ENCODE measurements at places on chromosomes 3 and 15. TPM values are rescaled to one million over a fixed set of nuclear protein-coding genes. Genes with fewer than 3 reads are reported as not detected.

Gene CYP8B1
- not detected for total RNA-seq

Gene MYL3
- 0.47 TPM for total RNA-seq

Gene HRG
- total RNA-seq = not detected

Gene SPTBN5
- total RNA-seq = 0.64 TPM

Gene SLC22A13
- 0.61 TPM for total RNA-seq

- no peak for DNase-seq
Observed at GRCh38 chr3:140177943-140178342, 243.0 kb downstream of the CLSTN2 start.

- no peak for DNase-seq
Observed at GRCh38 chr3:37475435-37475834, 301.1 kb upstream of the LRRFIP2 start.

GRCh38 chr3:178289544-178290160, 246.6 kb upstream of the KCNMB2 start:
- DNase-seq = peak; percentile 29

- DNase-seq = no peak
Observed at GRCh38 chr3:16871915-16872842, 12.6 kb upstream of the PLCL2 start.

DNA sequence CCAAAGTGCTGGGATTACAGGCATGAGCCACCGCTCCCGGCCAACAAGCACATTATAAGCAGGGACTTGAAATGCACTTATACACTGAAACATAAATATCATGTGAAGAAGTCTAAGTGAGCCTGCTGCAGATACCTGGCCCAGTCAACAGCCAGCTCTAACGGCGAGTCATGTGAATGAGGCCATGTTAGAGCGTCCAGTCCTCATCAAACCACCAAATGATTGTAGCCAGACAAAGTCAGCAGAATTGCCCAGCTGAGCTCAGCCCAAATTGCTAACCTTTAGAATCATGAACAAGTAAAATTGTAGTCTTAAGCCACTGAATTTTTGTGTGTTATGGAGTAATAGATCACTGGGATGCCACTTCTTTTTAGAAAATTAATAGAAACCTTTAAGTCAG, 37.8 kb upstream of the UACA start:
- no peak for DNase-seq

DNA sequence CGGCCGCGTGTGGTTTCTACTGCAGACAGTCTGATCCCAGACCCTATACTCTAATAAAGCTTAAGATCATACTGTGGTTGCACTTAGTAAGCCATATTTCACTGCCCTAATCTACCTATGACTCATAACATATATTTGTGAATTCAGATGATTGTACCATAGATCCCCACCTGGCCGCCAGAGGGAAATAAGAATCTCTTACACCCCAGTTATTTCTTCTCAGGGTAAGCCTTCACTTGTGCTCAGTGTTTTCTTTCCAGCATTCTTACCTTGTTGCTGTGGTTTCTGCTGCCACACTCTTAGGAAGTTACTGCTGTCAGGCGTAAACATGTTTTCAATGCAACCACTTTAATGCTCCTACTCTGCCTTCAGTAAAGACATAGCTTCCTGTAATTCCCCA, 105.9 kb downstream of the B3GALNT1 start:
- no peak for DNase-seq

- DNase-seq = no peak
Observed at GRCh38 chr3:12186515-12187286, 28.0 kb upstream of the TIMP4 start.

GRCh38 chr3:38632989-38633388, 16.5 kb downstream of the SCN5A start:
- no peak for DNase-seq

- DNase-seq = peak; percentile 70
Observed at GRCh38 chr3:129576514-129577352, 29.7 kb downstream of the PLXND1 start.

DNA sequence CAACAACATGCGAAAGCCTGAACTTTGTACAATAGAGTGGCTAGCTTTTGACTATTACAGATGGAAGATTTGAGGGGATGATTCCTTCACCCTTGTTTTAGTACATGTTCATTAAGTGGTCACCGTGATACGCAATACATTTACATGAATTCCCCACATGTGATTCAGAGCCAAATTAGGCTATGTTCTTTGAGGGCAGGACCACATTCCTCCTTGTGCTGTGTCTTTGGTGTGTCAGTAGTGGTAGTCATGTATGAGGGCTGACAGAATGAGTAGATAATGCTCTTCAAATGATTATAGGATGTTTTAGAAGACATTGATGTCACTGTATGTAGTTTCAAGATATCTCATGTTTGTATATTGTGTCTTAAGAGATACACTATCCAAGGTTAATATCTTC, 12.1 kb downstream of the PTPRG start:
- no peak for DNase-seq

- no peak for DNase-seq
Observed at GRCh38 chr3:101851850-101852714, 2.8 kb downstream of the NFKBIZ start.

DNA sequence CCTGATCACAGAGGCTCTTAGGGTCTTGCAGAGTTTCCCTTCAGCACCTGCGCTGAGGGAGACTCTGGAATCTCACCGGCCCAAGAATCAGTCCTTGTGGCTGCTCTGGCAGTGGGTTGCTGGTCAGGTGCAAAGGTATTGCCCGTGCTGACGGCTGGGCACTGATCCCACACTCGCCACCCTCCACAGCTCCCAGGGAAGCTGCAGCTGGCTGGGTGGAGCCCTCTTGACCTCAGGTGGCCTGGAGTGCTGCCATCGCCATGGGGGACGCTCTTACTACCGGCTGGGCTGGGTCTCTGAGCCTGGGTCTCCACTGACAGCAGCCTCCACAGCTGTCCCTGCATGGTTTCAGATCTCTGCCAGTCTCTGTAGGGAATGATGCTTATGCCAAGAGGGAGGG, 52.6 kb upstream of the EPHB3 start:
- DNase-seq = no peak

DNA sequence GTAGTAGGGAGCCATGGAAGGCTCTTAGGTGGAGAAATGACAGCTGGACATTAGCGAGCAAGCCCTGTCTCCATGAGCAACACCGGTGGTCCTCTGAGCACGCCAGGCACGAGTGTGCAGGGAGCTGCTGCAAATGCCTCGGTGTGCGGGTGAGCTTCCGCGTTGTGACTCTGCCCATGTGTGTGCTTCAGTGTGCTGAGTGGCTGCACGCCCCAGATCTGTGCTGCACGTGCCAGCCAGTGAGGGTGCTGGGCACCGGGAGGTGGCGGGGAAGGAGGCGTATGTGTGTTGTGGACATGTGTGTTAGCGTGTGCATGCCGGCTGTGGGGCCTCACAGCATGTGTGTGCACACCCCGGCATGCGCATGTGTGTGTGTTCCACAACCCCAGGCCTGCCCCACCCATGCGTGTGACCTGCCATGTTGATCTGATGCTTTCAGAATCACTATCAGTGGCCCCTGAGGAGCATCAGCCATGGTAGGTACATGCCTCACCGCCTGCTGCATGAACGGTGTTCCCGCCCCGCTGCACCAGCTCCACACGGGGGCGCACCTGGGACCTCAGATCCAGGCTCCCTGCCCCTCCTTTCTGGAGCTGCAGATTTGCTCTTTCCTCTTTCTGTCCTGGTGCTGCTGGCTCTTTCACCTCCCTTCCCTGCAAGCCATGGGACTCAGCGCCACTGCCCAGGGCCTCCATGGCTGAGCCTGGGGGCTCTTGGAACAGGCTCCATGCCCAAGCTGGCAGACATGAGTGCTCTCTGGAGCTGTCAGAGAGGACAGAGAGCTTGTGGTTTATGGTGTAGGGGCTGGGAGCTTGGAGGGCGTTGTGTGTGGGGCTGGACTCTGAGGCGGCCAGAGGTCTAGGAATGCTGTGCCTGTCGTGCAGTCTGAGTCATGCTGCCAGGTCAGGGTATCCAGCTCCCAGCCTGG, 169.4 kb downstream of the TBC1D2B start:
- peak; percentile 54 for DNase-seq

DNA sequence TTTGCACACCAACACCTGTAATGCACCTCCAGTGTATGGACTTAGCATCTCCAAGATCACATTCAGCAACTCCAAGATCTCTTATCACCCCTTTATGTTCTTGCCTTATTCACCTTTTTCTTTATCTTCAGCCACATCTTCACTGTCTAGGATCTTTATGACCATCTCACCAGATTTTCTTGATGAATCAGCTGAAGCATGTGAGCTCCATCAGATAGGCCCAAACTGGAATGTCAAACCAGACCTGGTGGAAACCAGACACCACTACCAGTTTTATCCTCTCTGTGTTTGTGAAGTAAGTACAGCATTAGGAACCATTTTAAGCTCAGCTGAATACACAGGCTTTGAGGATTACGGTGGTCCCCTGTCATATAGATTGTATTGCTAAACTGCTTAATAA, 330.4 kb upstream of the NDN start:
- DNase-seq = no peak

DNA sequence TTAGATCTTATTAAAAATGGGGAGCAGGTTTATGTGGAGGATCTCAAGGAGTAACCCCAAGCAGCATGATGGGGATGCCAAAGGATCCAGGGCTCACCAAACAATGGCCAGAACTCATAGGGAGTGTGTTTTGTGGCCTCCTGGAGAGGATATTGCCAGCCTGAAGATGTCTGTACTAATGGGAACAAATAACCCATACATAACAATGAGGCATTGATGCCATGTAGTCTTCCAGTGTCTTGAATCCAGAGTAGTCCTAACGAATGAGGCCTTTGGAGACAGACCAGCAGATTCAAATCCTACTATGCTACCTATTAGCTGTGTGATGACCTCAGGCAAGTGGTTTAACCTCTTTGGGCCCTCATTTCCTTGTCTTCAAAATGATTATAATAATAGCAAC, 45.0 kb upstream of the CMSS1 start:
- DNase-seq = no peak

DNA sequence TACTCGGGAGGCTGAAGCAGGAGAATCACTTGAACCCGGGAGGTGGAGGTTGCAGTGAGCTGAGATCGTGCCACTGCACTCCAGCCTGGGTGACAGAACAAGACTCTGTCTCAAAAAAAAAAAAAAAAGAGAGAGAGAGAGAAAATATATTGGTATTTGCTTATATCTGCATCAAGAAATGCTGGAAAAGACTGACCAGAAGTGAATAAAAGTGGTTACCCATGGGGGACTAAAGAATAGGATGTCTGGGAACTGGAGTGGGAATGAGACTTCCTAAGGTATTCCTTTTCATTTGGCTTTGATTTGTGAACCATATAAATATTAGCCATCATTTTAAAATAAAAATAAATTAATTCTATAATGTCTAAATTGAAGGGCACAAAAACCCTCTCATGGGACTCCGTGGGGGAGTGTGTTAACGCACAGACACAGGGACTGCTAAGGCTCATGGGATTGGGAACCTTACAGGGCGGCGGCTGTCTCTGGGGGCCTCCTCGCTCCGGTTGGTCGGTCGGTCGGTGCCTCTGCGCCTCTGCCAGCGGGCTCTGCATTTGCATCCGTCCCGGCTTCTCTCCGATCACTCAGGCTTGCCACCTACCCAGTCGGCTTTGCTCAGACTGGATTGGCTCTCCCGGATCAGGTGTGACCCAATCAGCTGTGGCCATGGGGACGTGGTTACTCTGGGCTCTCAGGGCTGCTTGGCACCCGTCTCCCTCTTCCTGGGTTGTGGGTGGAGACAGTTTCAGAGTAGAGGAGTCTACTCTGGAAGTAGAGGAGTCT, 12.7 kb upstream of the TSPAN3 start:
- peak; percentile 83 for DNase-seq

- no peak for DNase-seq
Observed at GRCh38 chr15:63238796-63239195, 38.6 kb upstream of the APH1B start.

DNA sequence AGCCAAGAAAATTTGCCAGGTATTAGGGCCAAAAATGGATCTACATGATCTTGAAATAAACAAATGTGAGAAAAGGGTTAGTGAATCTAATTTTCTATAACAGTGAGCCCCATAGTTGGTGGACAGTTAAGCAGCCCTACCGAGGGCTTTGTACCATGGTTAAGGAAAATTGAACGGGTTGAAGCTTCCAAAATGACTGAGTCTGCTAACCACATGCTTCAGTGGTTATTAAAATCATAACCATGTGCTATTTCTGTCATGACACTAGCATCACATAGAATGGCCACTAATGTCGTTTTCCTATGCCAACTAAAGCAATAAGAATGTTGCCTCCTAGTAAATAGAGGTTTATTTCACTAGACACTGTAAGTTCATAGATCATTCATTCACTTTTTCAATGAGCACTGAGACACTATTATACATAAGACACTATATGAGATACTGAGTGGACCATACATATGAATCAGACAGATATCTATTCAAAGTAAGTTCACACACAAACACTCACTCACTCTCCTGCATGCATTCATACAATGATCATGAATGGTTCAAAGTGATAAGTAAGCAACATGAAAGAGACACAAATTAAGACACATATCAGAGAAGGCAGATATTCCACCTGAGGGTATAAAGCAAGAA, 4.3 kb downstream of the SST start:
- DNase-seq = no peak

GRCh38 chr15:51108933-51109550, 14.3 kb upstream of the TNFAIP8L3 start:
- no peak for DNase-seq

GRCh38 chr15:47415539-47415971, 301.8 kb upstream of the SEMA6D start:
- DNase-seq = no peak
